WERI-Rb-1 (cell line): ENCODE measurements at places on chromosomes 6 and 20.

DNA sequence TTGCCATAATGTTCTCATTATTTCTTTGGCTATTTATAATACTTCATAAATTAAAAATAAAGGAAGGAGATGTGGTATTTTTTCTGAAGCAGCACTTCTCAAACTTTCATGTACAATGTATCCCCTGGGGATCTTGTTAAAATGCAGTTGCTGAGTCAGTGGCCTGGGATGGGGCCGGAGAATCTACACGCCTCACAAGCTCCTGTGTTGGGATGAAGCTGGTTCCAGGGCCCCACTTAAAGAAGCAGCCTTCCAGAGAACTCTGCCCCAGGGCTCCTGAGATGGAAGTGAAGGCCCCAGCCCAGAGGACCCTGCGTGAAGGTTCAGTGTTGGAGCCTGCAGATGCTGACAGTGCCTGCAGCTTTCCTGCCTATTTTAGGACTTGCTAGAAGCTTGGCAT, 40.1 kb upstream of the SLC23A2 start:
- DNase-seq = no peak

DNA sequence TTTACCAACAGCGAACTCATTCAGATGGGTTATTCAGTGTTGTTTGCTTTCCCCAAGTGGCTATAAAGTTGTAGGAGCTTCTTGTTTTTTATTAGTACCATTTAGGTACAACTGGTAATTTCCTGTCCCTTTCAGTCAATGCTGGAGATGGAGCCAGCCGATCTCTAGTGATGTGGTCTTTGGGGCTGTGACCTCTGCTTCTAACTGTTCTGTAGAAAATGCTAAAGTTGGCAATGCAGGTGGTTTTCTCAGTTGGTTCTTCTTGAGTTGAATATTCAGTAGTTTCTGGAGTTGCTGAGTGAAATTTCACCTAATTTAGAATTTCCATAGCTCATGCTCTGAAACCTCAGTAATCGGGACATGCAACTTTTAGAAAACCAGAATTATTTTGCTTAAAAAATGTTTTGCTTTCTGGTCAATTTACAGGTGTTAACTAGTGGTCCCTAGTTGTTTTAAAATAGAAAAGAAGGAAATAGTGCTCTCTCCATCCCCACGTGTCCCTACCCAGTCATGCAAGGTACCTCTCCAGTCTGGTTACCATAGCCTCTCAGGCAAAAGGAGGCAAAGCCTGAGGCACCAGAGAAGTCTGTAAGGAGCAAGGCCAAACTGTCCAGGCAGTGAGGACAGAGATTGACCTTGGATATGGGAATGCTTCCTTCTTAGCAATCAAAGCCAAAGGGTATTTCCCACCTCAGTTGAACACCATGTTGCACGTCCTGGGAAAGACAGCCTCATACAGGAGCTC, 27.3 kb upstream of the GABRR1 start:
- DNase-seq = no peak

- peak; percentile 21 for DNase-seq
These were observed 495.4 kb downstream of the CDH26 start for GRCh38 chr20:60453388-60454246.

- no peak for DNase-seq
These were observed 24.0 kb downstream of the CDK5RAP1 start for GRCh38 chr20:33377366-33377765.

DNA sequence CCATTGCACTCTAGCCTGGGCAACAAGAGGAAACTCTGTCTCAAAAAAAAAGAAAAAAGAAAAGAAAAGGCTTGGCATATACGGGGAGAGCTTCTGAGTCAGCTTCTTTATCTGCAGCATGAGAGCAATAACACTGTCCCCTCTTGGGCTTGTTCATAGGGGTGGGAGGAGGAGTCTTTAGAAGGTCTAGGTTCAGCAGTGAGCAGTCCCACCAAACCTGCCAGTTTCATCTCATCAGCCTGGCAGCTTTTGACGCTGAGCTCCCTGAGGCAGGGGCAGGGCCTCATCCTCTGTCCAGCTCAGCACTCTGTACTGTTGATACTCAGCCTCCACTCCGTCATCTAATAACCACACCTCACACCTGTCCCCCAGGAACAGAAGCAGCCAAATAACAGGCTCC, 5.6 kb upstream of the C6orf132 start:
- DNase-seq = no peak

GRCh38 chr6:42049116-42049809, 1.1 kb upstream of the TAF8 start:
- DNase-seq = no peak
